ENCODE measurements at places on chromosomes 11 and 22. TPM values are rescaled to one million over a fixed set of nuclear protein-coding genes. Genes with fewer than 3 reads are reported as not detected.

The CAVIN3 gene
- 75.1 TPM for total RNA-seq

The CCDC117 gene
- total RNA-seq = 13.2 TPM

- no peak overlapping the region for H3K4me3 ChIP-seq
- no peaks in the 10 kb centered on the region for H3K27me3 ChIP-seq
- no peak for DNase-seq
- H3K27ac ChIP-seq = no peak overlapping the region
- no peaks in the 10 kb centered on the region for H3K36me3 ChIP-seq
- no peaks in the 10 kb centered on the region for H3K4me1 ChIP-seq
Measured at GRCh38 chr11:41989823-41990380, 530.5 kb upstream of the LRRC4C start.

The OR4A47 gene
- not detected for total RNA-seq

The FAM83F gene
- 0.88 TPM for total RNA-seq

DNA sequence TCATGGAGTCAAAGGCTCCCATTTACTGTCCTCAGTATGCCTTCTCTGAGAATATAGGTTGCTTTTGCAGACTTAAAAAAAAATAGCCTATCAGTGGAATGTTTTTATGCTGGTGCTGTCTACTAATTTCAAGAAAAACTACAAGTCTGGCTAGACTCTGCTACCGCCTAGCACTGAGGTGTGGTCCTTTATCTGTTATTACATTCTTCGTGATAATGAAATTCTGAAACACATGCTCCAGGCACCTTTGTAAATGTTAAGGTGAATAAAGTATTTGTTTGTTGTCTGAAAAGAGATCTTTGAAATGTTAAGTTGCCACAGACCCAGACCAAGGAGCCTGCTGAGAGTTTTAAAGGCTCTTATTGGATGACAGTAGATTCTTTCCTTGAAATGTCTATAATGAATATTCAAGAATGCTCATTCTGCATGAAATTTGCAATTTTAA is 95.3 kb downstream of the DBX1 start:
- H3K4me3 ChIP-seq = no peak overlapping the region
- H3K27ac ChIP-seq = no peak overlapping the region
- DNase-seq = no peak

- H3K36me3 ChIP-seq = no peaks in the 10 kb centered on the region
- H3K4me1 ChIP-seq = no peaks in the 10 kb centered on the region
- no peaks in the 10 kb centered on the region for H3K27me3 ChIP-seq
- no peak for DNase-seq
- H3K27ac ChIP-seq = no peak overlapping the region
- no peak overlapping the region for H3K4me3 ChIP-seq
Measured at GRCh38 chr11:114799476-114799875, 121.1 kb downstream of the NXPE2 start.

DNA sequence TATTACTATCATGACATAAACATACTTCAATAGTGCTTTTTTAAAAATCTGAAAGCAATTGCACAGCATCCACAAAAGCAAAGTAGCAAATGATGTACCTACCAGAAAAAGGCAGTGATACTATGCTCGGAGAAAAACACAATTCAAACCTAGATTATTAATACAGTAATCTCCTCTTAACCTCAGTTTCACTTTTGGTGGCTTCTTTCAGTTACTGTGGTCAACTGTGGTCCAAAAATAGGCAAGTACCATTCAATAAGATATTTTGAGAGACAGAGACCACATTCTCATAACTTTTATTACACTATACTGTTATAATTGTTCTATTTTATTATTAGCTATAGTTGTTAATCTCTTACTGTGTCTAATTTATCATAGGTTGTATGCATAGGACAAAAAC is 20.8 kb downstream of the KCNA4 start:
- no peak overlapping the region for H3K4me3 ChIP-seq
- no peak for DNase-seq
- no peaks in the 10 kb centered on the region for H3K27me3 ChIP-seq
- H3K27ac ChIP-seq = no peak overlapping the region
- H3K36me3 ChIP-seq = no peaks in the 10 kb centered on the region
- H3K4me1 ChIP-seq = no peaks in the 10 kb centered on the region

DNA sequence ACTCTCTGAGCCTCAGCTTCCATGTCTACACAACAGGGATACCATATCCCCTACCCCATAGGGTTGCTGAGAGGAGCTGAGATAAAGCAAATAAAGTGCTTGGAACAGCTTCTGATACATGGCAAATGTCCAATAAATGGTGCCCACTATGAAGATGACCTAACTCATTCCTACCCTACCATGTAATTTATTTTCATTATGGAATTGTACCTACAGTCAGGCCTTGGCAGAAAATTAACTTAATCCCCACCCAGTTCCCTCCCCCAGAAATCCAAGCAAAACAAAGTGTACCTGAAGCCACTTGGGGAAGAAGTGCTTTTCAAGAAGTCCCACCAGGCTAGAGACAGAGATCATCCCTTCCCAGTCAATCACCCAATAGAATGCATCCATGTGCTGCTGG is 10.8 kb downstream of the SRRD start:
- H3K36me3 ChIP-seq = peaks cover 44% of the 10 kb centered on the region
- H3K4me3 ChIP-seq = no peak overlapping the region
- no peak for DNase-seq
- H3K27ac ChIP-seq = no peak overlapping the region
- H3K27me3 ChIP-seq = no peaks in the 10 kb centered on the region

GRCh38 chr22:20421507-20421874 is 16.1 kb downstream of the SCARF2 start:
- no peak overlapping the region for H3K27ac ChIP-seq
- H3K36me3 ChIP-seq = no peaks in the 10 kb centered on the region
- peaks cover 11% of the 10 kb centered on the region for H3K4me1 ChIP-seq
- H3K4me3 ChIP-seq = no peak overlapping the region
- no peak for DNase-seq
- peaks cover 9% of the 10 kb centered on the region for H3K27me3 ChIP-seq

GRCh38 chr11:94593030-94593429 is 25.9 kb downstream of the PIWIL4 start:
- DNase-seq = no peak
- H3K27ac ChIP-seq = no peak overlapping the region
- no peaks in the 10 kb centered on the region for H3K4me1 ChIP-seq
- no peaks in the 10 kb centered on the region for H3K36me3 ChIP-seq
- no peak overlapping the region for H3K4me3 ChIP-seq

DNA sequence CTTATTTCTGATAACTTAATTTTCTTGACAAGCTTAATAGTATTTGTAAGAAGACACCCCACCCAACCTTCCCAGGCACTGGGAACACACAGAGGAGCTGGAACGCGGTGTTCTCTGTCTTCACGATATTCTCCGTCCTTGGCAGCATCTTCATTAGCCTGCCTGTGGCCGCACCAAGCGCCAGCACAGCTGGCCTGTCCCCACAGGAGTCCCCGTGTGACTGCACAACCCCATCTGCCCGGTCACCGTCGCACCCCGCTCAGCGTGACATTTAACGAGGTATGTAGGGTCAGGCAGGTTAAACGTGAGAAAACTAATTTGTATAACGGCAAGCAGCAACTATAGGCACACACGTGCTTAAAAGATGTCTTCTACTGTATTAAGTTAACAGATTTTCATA is 293.3 kb downstream of the BRD1 start:
- no peaks in the 10 kb centered on the region for H3K4me1 ChIP-seq
- no peak overlapping the region for H3K4me3 ChIP-seq
- no peak overlapping the region for H3K27ac ChIP-seq
- H3K36me3 ChIP-seq = no peaks in the 10 kb centered on the region

DNA sequence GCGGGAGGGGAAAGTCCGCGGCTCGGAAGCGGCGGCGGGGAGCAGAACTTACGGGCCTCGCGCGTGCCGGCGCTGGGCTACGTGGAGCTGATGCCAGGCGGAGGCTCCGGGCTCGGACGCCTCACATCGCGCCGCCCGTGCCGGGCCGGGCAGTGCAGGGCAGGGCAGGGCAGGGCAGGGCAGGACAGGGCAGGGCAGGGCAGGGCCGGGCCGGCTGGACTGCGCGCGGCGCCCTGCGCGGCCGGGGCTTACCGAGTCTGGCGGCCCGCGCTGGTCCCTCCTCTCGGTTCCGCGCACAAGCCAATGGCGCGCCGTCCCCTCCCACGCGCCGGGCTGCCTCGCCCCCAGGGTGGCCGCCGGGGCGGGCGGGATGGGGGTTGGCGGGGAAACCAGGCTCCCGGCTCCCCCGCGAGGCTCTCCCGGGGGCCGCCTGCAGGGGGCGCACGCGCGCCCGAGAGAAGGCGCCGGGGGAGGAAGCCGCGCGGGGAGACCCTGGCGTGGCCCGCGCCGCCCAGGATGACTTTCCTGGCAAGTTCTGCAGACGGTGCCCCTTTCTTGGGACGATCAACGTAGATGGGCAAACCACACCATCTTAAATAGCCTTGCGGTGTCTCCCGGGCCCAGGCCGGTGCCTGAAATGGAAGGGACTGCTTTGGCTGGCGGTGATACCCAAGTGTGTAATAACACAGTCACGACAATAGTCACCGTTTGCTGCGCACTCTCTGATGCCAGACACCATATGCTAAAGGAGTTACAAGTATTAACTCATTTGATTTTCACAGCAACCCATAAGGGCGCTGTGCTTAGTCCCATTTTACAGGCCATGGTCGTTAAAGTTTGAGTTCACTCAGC is at the start of gene TP53I11:
TSS of gene TP53I11 (minus strand) at position 259 of the 852 bp plus-strand sequence. CDS start 12,548 bp downstream, outside the sequence.
- no peaks in the 10 kb centered on the region for H3K36me3 ChIP-seq
- H3K4me1 ChIP-seq = peaks cover 27% of the 10 kb centered on the region
- H3K27ac ChIP-seq = peak within 1 kb of the TSS; percentile 84
- peak within 1 kb of the TSS; percentile 98 for H3K4me3 ChIP-seq
- DNase-seq = peak; percentile 97
- H3K27me3 ChIP-seq = no peaks in the 10 kb centered on the region

GRCh38 chr11:129148487-129148886 is 43.6 kb downstream of the ARHGAP32 start:
- H3K27me3 ChIP-seq = no peaks in the 10 kb centered on the region
- no peak overlapping the region for H3K27ac ChIP-seq
- no peak overlapping the region for H3K4me3 ChIP-seq
- H3K4me1 ChIP-seq = no peaks in the 10 kb centered on the region
- H3K36me3 ChIP-seq = no peaks in the 10 kb centered on the region

GRCh38 chr11:116329354-116330090 is 443.3 kb downstream of the BUD13 start:
- H3K4me1 ChIP-seq = no peaks in the 10 kb centered on the region
- H3K36me3 ChIP-seq = no peaks in the 10 kb centered on the region
- H3K4me3 ChIP-seq = no peak overlapping the region
- no peak overlapping the region for H3K27ac ChIP-seq

GRCh38 chr11:45500451-45500850 is 165.0 kb downstream of the CHST1 start:
- H3K4me1 ChIP-seq = no peaks in the 10 kb centered on the region
- DNase-seq = no peak
- no peak overlapping the region for H3K27ac ChIP-seq
- no peaks in the 10 kb centered on the region for H3K27me3 ChIP-seq
- H3K4me3 ChIP-seq = no peak overlapping the region

The ASPHD2 gene
- 0.89 TPM for total RNA-seq

GRCh38 chr11:113991718-113992458 is 17.0 kb downstream of the HTR3A start:
- DNase-seq = no peak
- no peak overlapping the region for H3K27ac ChIP-seq
- no peak overlapping the region for H3K4me3 ChIP-seq
- H3K36me3 ChIP-seq = no peaks in the 10 kb centered on the region
- no peaks in the 10 kb centered on the region for H3K27me3 ChIP-seq
- no peaks in the 10 kb centered on the region for H3K4me1 ChIP-seq

GRCh38 chr11:119886667-119887230 is 157.7 kb upstream of the NECTIN1 start:
- no peak for DNase-seq
- H3K27me3 ChIP-seq = no peaks in the 10 kb centered on the region
- no peaks in the 10 kb centered on the region for H3K36me3 ChIP-seq
- H3K4me1 ChIP-seq = no peaks in the 10 kb centered on the region
- H3K27ac ChIP-seq = no peak overlapping the region
- no peak overlapping the region for H3K4me3 ChIP-seq

DNA sequence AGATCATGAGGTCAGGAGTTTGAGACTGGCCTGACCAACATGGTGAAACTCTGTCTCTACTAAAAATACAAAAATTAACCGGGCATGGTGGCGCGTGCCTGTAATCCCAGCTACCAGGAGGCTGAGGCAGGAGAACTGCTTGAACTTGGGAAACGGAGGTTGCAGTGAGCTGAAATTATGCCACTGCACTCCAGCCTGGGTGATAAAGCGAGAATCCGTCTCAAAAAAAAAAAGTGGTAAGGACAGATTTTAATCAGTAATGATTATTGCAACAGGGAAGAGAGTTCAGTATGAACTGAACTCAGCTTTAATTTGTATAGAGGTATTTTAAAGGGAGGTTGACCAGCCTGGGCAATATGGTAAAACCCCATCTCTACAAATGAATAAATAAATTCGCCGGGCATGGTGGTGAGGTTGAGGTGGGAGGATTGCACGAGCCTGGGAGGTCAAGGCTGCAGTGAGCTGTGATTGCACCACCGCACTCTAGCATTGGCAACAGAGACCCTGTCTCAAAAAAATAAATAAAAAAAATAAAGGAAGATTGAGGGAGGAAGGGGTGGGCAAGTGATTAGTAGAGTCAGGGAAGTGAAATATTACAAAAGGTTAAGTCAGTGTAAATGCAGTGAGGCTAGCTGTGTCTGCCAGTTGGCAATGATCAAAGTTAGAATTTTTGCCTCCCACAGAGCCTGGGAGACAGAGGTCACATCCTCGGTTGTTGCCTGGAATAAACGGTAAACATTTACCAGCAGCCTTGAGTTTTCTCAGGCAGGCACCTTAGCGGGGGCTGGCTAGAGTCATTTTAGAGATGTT is 2.6 kb upstream of the MCM5 start:
- H3K36me3 ChIP-seq = peaks cover 8% of the 10 kb centered on the region
- H3K27ac ChIP-seq = peak overlapping the region; percentile 46
- H3K4me3 ChIP-seq = no peak overlapping the region

The BCO2 gene
- 2.1 TPM for total RNA-seq

The DGCR6L gene
- 37.6 TPM for total RNA-seq

DNA sequence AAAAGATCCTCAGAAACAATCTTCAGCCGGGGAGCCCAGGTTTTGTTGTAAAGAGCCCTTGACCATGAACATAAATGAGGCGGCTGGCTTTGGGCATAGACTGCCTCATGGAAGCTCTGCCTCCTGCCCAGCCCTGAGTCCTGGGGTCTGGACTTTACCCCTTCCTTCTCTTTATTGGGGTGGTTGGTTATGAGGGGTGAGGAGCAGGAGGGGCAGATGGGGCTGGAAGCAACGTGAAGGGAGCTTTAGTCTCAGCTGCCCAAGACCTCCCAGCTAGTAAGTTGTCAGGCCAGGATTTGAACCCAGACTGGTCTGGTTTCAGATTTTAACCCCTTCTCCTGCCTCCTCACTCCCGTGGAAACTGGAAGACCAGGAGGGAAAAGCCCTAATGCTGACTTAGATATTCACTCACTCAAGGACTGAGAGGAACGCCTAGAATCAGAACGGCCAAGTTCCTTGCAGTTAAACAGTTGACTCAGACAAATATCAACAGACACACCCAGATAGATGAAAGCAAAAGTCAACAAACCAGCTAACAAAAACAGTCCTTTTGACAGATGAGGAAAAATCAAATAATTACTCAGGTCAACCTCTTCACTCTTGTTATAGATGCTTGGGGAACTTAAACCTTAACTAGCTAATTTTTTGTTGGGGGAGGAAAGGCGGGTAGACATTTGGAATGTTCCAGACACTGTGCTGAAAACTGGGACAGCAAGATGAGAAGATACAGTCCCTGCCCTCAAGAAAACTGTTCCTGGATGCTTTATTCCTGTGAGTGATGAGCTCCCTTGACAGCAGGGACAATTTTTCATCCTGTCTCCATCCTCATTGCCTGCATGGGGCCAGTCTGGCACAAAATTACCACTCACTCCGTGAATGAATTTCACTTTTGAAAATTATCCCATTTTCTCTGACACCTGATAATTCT is 20.8 kb upstream of the ARRB1 start:
- peaks cover 50% of the 10 kb centered on the region for H3K4me1 ChIP-seq
- no peaks in the 10 kb centered on the region for H3K27me3 ChIP-seq
- peak overlapping the region; percentile 65 for H3K27ac ChIP-seq
- no peak for DNase-seq
- H3K36me3 ChIP-seq = no peaks in the 10 kb centered on the region
- no peak overlapping the region for H3K4me3 ChIP-seq

Data from upper lobe of left lung (tissue), 6 donors.